CD4-positive, alpha-beta T cell treated with Interleukin-15 for 1 hour (primary cell): ENCODE measurements at places on chromosomes 6 and 20.

DNA sequence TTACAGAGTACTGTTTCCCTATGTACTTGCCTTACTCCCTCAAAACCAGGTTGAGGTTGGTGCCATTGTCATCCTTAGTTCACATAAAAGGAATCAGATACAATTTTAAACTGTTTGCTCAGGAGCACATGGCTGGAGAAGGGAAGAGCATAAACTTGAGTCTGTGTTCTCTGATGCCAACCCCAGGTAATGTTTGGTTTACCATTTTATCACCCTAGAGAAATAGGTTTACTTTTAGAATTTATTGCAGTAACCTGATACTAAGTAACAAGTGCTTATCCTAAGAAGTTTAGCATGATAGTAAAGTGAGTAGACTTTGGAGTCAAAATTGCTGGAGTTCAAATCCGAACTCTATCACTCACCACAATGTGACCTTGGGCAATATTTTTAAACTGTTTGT lies 86.3 kb downstream of the RFPL4B start:
- DNase-seq = no peak

DNA sequence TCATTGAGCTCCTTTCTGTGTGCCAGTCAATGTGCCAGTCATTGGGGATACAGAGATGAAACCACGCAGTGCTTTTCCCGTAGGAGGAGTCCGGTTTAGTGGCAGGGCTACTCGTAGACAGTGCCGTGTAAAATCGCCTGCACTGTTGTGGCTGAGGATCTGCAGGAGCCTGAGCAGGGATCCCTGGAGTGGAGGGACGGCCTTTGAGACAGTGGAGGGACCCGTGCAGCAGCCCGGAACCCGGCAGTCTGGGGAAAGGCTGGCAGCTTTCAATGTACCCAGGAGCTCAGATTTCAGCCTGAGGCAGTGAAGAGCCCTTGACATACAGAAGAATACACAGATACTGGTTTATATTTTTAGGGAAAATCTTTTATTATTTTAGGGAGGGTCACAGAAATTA lies 203.3 kb downstream of the ARID1B start:
- DNase-seq = no peak

- DNase-seq = no peak
Measured at GRCh38 chr6:123529843-123530242, 106.9 kb downstream of the TRDN start.

DNA sequence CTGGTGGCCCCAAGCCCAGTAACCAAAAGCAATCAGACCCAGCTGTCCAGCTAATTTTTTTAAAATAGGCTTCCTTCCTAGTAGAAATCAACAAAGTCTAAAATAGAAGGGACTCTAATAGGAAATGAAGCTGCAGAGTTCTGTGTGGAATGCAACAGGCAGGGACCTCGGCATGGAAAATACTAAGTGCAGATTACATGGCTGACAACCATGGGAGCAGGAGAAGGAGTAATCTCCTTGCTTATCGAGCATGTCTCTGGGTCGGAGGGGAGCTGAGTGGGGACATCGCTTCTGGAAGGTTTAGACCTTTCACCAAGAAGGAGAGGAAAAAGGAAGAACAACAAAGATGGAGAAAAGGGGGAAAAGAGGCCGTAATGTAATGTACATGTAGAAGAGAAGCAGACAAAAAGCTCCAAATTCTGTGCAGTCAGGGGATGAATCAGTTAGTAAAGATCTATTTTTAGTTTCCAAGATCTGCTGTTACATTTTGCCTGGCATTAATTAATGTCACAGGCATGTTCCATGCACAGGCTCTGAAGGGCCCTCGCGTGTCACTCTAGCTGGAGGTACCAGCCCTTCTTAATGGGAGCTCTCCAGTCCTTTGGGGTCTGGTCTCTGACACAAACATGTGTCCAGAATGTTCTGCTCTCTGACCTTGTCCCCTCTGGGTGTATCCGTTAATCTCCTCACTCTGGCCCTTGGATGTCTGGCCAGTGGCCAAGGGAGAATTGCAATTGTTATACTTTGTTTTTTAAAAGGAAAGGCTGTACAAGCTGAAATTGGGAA lies 16.6 kb upstream of the ZNF831 start:
- DNase-seq = no peak
